ENCODE measurements at places on chromosomes 16 and 17.

GRCh38 chr17:59504821-59505220 is 60.6 kb upstream of the DHX40 start:
- DNase-seq = no peak

GRCh38 chr16:68790130-68790761 is 53.1 kb upstream of the TANGO6 start:
- no peak for DNase-seq

DNA sequence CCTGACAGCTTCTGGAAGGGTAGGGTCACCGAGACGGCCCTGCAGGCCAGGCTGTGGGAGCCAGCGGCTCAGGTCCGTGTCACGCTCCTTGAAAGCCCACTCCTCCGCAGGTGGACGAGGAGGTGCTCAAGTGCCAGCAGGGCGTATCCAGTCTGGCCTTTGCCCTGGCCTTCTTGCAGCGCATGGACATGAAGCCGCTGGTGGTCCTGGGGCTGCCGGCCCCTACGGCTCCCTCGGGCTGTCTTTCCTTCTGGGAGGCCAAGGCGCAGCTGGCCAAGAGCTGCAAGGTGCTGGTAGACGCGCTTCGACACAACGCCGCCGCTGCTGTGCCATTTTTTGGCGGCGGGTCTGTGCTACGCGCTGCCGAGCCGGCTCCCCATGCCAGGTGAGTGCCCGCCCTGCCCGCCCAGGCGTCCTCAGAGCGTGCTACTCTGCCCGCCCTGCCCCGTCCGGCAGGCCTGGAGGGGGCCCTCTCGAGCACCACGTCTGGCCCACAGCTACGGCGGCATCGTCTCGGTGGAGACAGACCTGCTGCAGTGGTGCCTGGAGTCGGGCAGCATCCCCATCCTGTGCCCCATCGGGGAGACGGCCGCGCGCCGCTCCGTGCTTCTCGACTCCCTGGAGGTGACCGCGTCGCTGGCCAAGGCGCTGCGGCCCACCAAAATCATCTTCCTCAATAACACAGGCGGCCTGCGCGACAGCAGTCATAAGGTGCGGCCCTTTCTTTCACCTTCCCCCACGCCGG is 1.3 kb downstream of the NAGS start:
- no peak for DNase-seq

- DNase-seq = no peak
Observed at GRCh38 chr17:8105957-8106398, 12.3 kb downstream of the ALOXE3 start.

DNA sequence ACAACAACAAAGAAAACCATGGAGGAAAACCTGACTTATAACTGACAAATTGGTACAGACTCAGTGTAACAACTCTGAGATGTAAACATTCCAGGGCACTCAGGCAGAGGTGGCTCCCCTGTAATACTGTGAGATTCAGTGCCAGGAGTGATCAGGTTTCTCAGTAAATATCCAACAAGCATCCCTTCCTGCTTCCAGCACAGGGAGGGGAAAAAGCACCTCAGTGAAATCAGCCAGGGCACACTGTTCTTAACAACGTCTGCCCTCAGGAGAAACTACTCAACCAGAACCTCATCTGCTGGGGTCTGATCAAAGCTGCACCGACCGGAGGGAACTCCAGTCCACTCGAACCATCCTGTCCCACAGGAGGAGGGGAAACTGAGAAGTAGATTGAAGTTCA is 52.3 kb downstream of the AMFR start:
- no peak for DNase-seq

DNA sequence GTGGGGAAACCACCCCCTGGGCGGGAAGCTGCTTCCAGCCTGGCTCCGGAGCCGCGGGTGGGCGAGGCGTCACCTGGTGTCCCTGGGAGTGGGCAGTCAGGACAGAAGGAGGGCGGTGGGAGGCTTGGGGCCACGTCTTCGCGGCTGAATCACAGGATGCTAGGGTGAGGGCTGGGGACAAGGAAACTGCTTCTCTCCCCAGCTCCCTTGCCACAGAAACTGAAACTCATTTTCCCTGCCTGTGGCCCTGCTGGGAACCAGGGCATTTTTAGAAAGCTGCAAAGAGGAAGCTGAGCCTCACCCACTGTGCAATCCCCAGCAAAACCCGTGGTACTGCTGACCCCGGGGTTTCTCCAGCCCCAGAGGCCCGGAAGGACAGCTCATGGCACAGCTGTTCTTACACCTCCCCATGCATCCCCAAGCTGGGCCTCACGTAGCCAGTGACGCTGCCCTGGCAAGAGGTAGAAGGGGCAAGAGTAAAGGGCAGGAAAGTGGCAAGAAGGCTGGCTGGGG is 8.2 kb downstream of the RHBDF2 start:
- no peak for DNase-seq

DNA sequence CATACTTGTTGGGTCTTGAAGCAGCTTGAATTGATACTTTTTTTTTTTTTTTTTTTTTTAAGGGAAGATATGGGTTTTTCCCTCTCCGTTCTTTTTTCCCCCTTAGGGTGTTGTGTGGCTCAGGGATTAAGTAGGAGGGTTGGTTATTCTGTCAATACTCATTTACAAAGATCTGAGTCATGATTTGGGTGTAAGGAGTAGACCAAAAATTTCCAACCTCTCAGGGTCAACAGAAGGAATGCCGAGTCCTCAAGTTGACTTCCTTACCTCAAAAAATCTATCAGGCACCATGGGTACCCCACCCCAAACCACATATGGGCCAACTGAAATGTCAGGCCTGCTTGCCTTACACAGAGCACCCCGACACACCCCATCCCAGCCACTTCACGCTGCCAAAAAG is 230.5 kb downstream of the CCDC182 start:
- no peak for DNase-seq

DNA sequence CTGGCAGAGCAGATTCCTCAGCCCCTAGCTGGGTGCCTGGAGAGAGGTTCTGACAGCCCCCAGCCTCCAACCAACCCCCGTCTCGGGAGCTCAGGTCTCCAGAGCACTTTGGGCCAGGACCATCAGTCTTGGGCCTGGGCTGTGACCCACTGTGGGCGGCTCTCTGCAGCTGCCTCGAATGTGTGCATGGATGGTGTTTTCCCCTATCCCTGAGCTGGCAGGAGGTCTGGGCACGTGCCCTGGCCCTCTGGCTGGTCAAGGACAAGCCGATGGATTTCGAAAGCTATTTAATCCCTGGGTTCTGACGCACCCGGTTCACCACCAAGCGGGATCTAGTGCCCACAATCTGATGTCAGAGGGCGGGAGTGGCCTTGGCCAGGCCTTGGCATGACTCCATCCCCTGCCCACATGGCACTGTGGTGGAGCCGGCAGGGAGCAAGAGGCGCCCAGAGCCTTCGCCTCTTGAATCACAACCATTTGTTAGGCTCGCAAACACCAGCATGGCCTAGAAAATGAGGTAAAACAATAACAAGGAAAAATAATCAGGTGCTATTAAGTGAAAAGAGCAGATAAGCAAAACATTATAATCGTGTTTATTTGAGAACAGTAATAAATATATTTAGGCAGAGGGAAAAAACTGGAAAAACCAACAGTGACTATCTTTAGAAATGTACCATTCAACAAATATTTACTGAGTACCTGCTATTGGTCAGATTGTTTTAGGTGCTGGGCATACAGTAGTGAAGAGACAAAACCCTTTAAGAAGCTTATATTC is 69.3 kb upstream of the TOB1 start:
- DNase-seq = no peak

- no peak for DNase-seq
Observed at GRCh38 chr16:5870886-5871691, 773.5 kb upstream of the EEF2KMT start.

- DNase-seq = no peak
Observed at GRCh38 chr17:4940555-4941318, 669 bp downstream of the RNF167 start.

- no peak for DNase-seq
Observed at GRCh38 chr17:57903961-57904360, 51.3 kb downstream of the CUEDC1 start.

GRCh38 chr17:52235516-52235915 is 77.0 kb upstream of the CA10 start:
- DNase-seq = no peak

DNA sequence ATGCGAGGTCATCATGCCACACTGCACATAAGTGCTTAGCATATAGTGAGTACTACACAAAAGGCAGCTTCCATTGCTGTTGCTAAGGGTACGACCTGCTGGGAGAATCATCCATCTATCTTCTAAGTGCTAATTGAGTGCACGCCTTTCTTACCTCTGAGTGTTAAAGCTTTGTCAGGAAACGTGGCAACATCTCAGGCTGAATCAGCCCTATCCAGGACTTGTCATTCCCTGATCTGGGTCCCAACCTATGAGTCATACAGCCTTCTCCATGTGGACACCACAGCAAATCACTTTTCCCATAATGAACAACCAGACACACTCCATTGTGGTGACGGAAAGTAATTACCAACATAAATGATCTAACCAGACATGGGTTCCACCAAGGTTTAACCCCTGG is 201.1 kb upstream of the MAF start:
- no peak for DNase-seq

- no peak for DNase-seq
Observed at GRCh38 chr17:28404007-28404406, 2.0 kb downstream of the SLC46A1 start.

DNA sequence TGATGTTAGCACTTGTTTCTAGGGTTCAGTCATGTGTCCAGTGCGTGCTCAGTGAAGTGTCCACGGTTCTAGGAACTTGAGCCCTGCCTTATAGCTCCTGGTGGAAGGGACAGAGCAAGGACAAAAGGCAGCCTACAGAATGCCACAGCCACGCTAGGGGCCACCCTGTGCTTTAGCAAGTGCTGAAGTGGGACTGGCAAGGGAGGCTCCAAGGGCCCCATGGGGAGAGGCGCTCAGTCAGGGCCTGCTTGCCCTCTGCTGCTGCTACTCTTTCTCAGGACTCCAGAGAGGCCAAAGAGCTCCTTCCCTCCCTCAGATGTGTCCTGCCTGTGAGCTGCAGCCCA is 6.8 kb downstream of the NT5C start:
- DNase-seq = no peak

GRCh38 chr16:11354733-11355574 is 9.7 kb downstream of the RMI2 start:
- no peak for DNase-seq

- DNase-seq = no peak
Observed at GRCh38 chr17:35074711-35075707, 11.5 kb upstream of the RFFL start.

DNA sequence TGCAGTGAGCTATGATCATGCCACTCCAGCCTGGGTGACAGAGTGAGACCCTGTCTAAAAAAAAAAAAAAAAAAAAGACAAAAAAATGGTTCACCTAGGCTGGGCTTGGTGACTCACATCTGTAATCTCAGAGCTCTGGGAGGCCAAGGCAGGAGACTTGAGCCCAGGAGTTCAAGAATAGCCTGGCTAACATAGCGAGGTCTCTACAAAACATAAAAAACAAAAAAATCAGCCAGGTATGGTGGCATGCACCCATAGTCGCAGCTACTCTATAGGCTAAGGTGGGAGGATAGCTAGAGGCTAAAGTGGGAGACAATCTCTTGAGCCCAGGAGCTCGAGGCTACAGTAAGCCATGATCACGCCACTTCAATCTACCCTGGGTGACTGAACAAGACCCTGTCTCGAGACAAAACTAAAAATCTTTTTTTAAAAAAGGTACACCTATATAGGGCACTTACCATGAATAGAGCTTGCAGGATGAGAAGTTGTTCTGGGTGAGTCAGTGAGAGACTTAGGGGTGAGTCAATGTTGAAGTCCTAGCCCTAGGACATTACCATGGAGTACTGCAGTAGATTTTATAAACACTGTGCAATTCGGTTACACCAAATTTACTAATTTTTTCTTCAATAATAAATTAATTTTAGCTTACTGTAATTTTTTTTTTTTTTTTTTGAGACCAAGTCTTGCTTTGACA is 19.0 kb downstream of the USP32 start:
- no peak for DNase-seq

GRCh38 chr16:70746708-70747424 is 54.1 kb downstream of the VAC14 start:
- no peak for DNase-seq

DNA sequence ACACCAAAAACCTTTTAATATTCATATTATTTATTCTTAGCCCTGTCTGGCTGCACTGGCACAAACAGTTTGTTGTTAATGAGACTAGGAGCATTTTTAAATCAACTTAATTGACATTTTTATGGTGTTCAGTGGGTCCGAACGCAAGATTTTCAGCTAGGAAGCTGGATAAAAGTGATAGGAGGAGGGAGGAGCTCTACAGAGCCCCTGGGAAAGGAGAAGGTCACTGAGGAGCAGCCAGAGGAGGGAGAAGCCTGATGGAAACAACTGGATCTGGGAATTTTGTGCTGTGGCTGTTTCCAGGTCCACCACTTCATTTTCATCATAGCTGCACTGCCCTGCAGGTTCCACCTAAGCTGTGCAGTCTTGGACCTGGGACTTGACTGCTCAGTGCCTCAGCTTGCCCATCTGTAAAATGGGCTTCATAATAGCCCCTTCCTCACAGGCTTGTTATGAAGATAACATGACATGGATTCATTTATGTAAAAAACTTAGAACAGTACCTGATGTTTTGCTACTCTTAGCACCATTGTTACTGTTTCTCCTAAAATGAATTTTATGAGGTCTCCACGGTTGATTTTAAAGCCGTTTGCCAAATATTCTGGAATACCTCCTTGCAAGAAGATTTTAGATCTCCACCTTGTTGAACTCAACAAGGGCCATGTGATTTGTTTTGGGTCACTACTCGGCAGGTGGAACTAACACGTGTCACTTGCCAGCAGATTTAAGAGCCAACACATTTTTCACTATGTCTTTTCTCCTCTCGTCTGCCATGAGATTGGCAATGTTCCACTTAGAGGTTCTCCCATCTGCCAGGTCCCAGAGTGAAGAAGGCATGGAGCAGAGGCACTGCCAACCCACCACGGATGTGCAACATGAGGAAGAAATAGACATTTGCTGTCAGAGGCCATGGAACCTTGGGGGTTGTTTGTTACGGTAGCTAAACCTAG is 18.7 kb upstream of the GRIN2A start:
- no peak for DNase-seq

GRCh38 chr17:81020443-81020766 is 14.5 kb upstream of the BAIAP2 start:
- no peak for DNase-seq

DNA sequence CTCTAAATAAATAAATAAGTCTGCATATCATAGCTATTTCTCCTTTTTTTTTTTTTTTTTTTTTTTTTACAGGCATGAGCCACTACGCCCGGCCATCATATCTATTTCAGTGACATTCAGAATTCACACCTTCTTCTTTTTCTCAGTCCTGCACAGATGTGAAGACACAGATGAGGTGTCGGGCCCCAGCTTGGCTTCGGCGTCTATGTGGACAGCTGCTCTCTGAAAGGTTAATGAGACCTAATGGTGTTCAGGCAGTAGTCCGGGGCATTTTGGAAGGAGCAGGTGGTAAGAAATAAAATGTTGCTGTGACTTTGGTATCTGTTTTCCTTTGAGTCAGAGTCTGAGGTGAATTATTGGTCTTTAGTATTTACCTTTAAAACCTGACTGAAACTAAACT is 23.6 kb downstream of the TANGO6 start:
- DNase-seq = no peak

DNA sequence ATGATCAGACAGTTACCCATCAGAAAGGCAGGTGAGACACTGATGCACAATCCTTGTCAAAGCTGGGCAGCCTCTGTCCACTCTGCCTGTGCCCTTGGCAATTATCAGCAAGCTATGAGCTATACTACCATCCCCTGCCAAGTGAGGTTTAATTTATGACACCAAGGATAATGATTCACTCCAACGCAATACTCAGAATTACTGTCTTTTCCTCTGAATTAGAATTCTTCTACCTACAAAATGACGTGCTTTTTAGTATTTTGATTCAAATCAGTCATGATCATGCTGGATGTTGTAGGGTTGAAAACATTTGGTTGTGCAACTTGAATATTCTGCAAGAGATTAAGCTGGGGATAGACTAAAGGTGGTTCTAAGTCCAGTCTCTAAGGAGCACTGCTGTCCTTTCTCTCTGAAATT is 116.8 kb upstream of the SOX9 start:
- no peak for DNase-seq

All from glomerular endothelial cell (primary cell).